ENCODE measurements at places on chromosomes 11 and 22. TPM values are rescaled to one million over a fixed set of nuclear protein-coding genes. Genes with fewer than 3 reads are reported as not detected.

The TMEM191B gene
- not detected for total RNA-seq

- DNase-seq, result no peak
Measured at GRCh38 chr11:94795476-94796189, 27.5 kb downstream of the AMOTL1 start.

- no peak for DNase-seq
Measured at GRCh38 chr22:19879643-19879991, 24.9 kb upstream of the GNB1L start.

GRCh38 chr22:37077802-37078448 lies 26.4 kb downstream of the KCTD17 start:
- no peak for DNase-seq

- DNase-seq, result no peak
Measured at GRCh38 chr22:50726643-50727340, 11.2 kb upstream of the ACR start.

Data from urinary bladder (tissue), 4 donors.